ENCODE measurements at places on chromosomes 1 and 21.
A peak's percentile ranks its signal among the peaks of the same experiment; 100 is the strongest.

GRCh38 chr1:215863796-215864195, 296.7 kb downstream of the KCTD3 start:
- H3K4me3 ChIP-seq: no peak overlapping the region
- H3K27me3 ChIP-seq: no peaks in the 10 kb centered on the region
- DNase-seq: no peak
- no peak overlapping the region for H3K27ac ChIP-seq

DNA sequence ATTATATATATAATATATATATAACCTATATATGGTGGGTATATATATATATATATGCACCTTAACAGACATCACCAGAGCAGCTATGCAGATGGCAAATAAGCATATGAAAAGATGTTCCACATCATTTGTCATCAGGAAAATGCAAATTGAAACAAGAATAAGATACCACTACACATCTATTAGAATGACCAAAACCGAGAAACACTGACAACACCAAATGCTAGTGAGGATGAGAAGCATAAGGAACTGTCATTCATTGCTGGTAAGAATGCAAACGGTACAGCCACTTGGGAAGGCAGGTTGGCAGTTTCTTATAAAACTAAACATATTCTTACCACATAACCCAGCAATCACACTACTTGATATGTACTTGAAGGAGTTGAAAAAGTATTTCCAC, 219.8 kb upstream of the PRMT6 start:
- no peak overlapping the region for H3K4me3 ChIP-seq
- no peak for DNase-seq
- H3K4me1 ChIP-seq: no peaks in the 10 kb centered on the region
- no peak overlapping the region for H3K27ac ChIP-seq

- H3K27ac ChIP-seq: no peak overlapping the region
- no peaks in the 10 kb centered on the region for H3K36me3 ChIP-seq
- H3K27me3 ChIP-seq: peaks cover under 1% of the 10 kb centered on the region
- H3K4me3 ChIP-seq: no peak overlapping the region
Measured at GRCh38 chr1:209877087-209877764, 49.5 kb downstream of the UTP25 start.

DNA sequence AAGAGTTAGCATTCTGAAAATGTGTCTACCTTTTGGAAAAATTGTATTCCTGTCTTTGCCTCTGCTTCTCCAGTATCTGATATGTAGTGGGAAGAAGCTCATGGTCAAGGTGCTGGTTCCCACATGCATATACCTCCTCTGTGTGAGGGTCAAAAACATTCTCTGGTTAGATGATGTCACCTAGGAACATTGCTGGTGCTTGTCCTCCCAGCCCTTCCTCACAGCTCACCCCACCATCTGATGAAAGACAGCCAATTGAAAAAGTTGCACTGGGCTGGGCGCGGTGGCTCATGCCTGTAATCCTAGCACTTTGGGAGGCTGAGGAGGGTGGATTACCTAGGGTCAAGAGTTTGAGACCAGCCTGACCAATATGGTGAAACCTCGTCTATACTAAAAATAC, 154.4 kb downstream of the NR5A2 start:
- H3K27me3 ChIP-seq: no peaks in the 10 kb centered on the region
- H3K27ac ChIP-seq: no peak overlapping the region
- no peak for DNase-seq
- H3K4me3 ChIP-seq: no peak overlapping the region

GRCh38 chr21:43306911-43307676, 119.8 kb downstream of the SIK1 start:
- peaks cover 7% of the 10 kb centered on the region for H3K4me1 ChIP-seq
- no peak overlapping the region for H3K4me3 ChIP-seq
- DNase-seq: peak; percentile 76
- H3K27ac ChIP-seq: no peak overlapping the region
- H3K27me3 ChIP-seq: no peaks in the 10 kb centered on the region

- H3K4me1 ChIP-seq: peaks cover 47% of the 10 kb centered on the region
- H3K27me3 ChIP-seq: peaks cover 22% of the 10 kb centered on the region
- no peaks in the 10 kb centered on the region for H3K36me3 ChIP-seq
- DNase-seq: peak; percentile 99
Measured at GRCh38 chr1:41360786-41361494, at the start of gene FOXO6. Gene FOXO6 (plus strand): TSS chr1:41361434.

DNA sequence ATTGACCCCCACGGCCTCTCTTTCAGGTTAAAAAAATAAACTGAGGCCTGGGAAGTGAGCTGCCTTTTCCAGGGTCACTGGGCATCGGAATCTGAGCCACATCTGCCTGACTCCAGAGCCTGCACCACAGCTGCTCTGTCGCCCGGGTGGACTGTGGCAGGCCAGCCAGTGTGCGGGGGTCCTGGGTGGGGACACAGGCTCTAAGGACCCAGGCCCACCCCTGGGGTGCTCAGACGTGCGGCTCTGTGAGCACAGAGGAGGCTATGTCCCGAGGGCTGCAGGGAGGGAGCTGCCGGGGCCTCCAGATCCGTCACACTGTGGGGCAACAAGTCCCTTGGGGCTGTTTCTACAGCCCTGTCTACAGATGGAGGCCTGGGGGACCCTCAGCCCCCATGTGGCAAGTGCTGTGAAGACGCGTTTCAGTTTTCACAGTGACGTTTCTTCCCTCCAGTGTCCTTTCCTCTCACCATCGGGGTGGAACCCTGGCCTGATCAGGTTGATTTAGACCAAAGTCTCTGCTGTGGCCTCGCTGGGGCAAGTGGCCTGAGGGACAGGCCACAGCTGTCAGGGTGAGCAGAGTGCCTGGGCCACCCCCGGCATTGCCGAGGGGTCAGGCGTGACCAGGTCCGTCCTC, 39.2 kb upstream of the ACTRT2 start:
- H3K27ac ChIP-seq: no peak overlapping the region
- no peaks in the 10 kb centered on the region for H3K36me3 ChIP-seq
- H3K4me1 ChIP-seq: no peaks in the 10 kb centered on the region
- no peaks in the 10 kb centered on the region for H3K27me3 ChIP-seq

DNA sequence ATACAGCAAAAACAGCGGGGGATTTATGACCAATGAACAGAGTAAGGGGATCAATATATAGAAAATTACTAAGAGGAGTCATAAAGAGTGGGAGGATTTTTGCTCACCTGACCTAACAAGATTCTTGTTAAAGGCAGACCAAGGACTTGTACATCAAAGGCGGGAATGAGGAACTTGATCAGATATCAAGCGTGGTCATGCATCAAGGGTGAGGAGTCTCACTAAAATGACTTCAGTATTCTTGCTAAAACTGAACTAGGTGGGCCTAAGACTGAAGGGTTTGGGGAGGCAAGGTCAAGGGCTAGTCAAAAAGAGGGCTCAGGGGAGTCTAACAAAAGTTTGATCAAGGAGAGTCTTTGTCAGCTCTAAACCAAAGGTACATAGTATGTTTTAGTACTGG, 2.1 kb downstream of the MOV10 start:
- peaks cover 24% of the 10 kb centered on the region for H3K4me1 ChIP-seq
- no peak overlapping the region for H3K27ac ChIP-seq
- H3K4me3 ChIP-seq: no peak overlapping the region
- no peaks in the 10 kb centered on the region for H3K27me3 ChIP-seq
- DNase-seq: no peak
- H3K36me3 ChIP-seq: no peaks in the 10 kb centered on the region

DNA sequence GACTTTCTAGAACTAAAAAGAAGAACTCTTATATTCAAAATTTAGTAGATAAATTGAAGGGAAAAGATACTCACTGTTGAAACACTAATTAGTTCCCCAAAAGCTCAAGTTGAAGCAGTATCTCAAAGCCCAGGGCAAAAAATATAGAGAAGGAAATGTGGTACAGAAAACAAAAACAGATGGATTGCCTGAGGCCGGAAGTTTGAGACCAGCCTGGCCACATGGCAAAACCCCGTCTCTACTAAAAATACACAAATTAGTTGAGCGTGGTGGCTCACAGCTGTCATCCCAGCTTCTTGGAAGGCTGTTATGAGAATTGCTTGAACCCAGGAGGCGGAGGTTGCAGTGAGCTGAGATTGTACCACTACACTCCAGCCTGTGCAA, 36.0 kb downstream of the FAM177B start:
- H3K27me3 ChIP-seq: no peaks in the 10 kb centered on the region

GRCh38 chr21:37986000-37986399, 69.7 kb upstream of the KCNJ6 start:
- H3K27ac ChIP-seq: no peak overlapping the region
- DNase-seq: no peak
- no peaks in the 10 kb centered on the region for H3K4me1 ChIP-seq
- H3K36me3 ChIP-seq: no peaks in the 10 kb centered on the region
- no peak overlapping the region for H3K4me3 ChIP-seq

- no peaks in the 10 kb centered on the region for H3K36me3 ChIP-seq
- no peaks in the 10 kb centered on the region for H3K4me1 ChIP-seq
- DNase-seq: no peak
- no peak overlapping the region for H3K4me3 ChIP-seq
Measured at GRCh38 chr1:75208862-75209261, 74.7 kb downstream of the LHX8 start.

DNA sequence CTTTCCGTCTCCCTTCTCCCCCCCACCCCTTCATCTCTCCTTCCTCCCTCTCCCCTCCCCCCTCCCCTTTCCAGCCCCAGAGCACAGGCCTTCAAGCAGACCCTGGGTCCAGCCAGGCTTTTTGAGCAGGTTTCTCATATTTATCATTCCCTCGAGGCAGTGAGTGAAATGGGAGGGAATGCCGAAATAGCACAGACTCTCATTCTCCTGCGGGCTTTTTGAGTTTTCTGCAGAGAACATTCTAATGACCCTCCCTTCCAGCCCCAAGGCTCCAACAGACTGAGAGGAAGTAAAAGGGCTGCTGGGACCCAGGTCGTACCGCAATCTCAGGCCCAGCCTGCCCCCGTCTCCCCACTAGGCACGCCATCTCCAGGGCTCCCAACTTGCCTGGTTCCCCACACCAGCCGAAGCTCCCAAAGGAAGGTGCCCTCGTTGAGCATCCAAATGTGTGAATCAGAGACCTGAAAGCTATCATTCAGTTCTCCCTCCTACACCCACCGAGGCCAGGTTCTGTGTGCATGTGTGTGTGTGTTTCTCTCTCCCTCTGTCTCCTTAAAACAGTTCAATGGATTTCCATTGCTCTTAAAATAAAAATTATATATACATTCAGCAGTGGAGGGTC, 22.3 kb downstream of the ACTA1 start:
- H3K27ac ChIP-seq: no peak overlapping the region
- no peak for DNase-seq
- H3K4me3 ChIP-seq: no peak overlapping the region
- H3K4me1 ChIP-seq: peaks cover 16% of the 10 kb centered on the region

DNA sequence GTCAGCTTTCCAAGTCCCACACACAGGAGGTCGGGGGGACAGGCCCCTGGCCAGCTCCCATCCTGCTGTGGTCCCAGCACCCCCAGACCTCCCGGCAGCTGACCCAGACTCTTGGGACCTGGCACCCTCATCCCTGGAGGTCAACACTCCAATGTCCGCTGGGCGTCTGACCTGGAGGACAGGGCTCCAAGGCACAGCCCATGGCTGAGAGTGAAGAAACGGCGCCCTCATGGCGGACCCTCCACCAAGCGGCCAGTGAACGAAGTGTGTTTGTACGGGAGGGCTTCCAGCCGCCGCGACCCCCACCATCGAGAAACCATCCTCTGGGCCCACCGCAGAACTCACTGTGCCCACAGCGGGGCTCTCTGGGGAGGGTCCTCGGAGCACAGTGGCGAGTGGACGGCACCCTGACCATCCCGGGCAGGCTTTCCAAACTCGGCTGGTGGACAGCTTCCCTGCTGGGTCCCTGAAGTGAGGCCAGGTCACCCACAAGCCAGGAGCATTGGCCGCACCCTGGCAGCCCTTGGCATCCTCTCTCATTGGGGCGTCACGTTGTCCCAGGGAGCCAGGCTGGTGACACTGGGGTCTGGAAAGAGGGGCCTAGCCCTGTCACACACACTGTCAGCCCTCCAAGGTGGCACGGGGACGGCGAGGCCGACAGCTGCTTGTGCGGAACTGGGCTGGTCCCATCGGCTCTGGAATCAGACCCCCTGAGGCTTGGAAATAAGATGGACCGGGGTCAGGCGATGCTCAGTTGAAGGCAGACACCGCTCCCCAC, 47.8 kb upstream of the COL6A2 start:
- H3K4me3 ChIP-seq: no peak overlapping the region
- peak overlapping the region; percentile 94 for H3K27ac ChIP-seq
- H3K27me3 ChIP-seq: no peaks in the 10 kb centered on the region

DNA sequence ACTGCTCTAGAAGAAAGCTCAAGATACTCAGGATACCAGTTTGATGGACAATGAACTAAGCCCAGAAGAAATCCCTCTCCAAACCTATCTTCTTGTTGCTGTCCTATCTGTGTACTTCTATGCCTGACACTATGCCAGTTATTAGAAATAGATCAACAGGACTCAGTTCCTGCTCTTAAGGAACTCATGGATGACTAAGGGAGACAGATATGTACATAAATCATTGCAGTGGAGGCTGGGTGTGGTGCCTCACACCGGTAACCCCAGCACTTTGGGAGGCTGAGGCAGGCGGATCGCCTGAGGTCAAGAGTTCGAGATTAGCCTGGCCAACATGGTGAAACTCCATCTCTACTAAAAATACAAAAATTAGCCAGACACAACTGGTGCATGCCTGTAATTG, 42.4 kb upstream of the AK4 start:
- DNase-seq: no peak
- no peaks in the 10 kb centered on the region for H3K27me3 ChIP-seq
- H3K36me3 ChIP-seq: no peaks in the 10 kb centered on the region

- peaks cover 27% of the 10 kb centered on the region for H3K4me1 ChIP-seq
- no peaks in the 10 kb centered on the region for H3K36me3 ChIP-seq
Measured at GRCh38 chr1:116470671-116471070, 97.6 kb downstream of the ATP1A1 start.

- no peaks in the 10 kb centered on the region for H3K4me1 ChIP-seq
- no peak for DNase-seq
- H3K4me3 ChIP-seq: no peak overlapping the region
- H3K36me3 ChIP-seq: no peaks in the 10 kb centered on the region
Measured at GRCh38 chr1:16468558-16468957, 28.0 kb downstream of the NECAP2 start.

DNA sequence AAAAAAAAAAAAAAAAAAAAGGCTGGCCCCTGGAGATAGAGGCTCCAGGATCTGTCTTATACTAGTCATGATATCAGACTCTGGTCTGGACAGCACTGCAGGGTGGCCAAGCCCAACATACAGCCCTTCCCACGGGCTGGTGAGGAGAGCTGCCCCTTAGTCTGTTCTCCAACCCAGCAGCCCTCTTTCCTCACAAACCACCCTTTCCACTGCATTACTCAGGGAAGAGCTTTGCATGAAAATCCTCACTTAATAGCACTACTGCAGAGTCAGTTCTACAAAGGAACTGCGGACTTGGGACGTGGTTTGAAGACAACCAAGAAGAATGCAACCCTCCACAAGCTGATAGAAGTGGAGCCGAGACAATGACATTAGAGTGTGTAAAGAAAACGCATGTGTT, 5.7 kb downstream of the BCAR3 start:
- no peak overlapping the region for H3K27ac ChIP-seq
- no peaks in the 10 kb centered on the region for H3K36me3 ChIP-seq
- no peak overlapping the region for H3K4me3 ChIP-seq
- DNase-seq: no peak
- peaks cover 23% of the 10 kb centered on the region for H3K4me1 ChIP-seq

DNA sequence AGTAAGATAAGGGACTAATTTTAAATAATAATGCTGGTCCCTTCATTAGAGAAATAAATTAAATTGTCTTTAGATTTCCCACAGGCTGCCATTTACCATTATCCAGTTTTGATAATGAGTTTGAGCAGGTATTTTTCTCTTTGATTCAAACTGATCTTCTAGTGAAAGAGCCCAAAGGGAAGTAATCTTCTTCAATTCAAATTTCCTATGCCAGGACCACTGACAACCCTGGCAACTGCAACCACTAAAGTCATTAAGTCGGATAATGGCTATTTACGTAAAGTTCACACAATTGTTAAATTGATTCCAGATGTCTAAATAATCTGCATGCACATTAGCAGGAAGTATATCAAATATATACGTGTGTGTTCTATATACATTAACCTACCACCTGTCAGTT, 399.3 kb downstream of the PTPRC start:
- H3K27ac ChIP-seq: no peak overlapping the region
- no peak for DNase-seq
- H3K4me3 ChIP-seq: no peak overlapping the region
- H3K27me3 ChIP-seq: no peaks in the 10 kb centered on the region
- H3K36me3 ChIP-seq: no peaks in the 10 kb centered on the region

All from transverse colon (tissue), 4 donors.